ENCODE measurements at places on chromosomes 12 and 14.

- DNase-seq, result peak; percentile 71
These were observed 107.5 kb upstream of the ATF7IP start for GRCh38 chr12:14257734-14258574.

- no peak for DNase-seq
These were observed 56.8 kb downstream of the CDK17 start for GRCh38 chr12:96343347-96343954.

DNA sequence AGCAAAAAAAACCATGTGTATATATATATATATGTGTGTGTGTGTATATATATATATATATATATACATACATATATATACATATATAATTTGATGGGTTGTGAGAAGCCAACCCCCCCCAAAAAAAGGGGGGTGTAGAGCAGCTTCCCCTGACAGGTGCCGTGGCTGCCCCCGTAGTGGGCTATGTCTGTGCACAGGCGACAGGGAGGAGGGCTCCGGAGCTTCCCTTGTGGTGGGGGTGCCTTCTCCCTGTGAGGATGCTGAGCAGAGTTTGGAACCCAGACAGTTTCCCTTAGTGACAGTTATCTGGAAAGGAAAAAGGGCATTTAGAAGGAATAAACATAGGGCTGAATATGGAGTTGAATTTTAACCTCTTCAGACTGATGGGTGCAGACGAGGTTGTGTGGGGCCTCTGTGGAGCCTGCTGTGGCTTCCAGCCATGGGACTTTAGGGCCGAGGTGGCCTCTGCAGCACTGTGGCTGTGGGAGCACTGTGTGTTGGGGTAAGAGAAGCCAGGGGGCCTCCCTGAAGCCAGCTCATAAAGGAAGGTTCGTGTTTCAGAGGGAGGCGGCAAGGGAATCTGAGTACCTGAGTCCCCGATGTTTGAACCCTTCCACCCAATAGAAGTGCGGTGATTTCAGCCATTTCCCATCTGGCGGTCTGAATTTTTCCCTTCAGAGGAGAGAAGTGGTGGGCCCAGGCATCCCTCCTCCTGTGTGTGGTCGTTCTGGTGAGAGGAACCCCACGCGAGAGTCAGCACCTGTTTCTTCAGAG, 19.8 kb downstream of the XRCC3 start:
- no peak for DNase-seq

DNA sequence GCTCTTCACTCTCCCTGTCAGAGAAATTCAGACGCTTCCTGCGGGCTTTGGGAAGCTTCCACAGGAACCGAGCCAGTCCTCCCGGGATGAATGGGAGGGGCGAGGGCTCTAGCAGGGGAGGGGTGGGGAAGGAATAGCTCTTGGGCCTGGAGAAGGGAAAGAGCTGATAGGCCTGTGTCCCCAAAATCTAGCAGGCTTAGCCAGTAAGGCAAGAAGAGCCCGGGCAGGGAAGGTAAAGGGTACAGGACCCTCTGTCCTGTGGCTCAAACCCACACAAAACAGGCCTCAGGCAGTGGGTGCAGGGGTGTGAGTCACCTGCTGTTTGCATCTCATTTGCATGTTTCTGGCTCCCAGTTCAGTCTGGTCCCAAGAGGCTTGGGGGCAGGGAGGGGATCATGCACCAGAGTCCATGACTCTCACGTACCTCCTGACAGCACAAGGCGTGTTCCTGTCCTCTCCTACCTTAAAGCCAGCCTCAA, 8.7 kb upstream of the SMUG1 start:
- DNase-seq, result no peak

GRCh38 chr12:25728056-25728595, 175.0 kb upstream of the LMNTD1 start:
- no peak for DNase-seq

DNA sequence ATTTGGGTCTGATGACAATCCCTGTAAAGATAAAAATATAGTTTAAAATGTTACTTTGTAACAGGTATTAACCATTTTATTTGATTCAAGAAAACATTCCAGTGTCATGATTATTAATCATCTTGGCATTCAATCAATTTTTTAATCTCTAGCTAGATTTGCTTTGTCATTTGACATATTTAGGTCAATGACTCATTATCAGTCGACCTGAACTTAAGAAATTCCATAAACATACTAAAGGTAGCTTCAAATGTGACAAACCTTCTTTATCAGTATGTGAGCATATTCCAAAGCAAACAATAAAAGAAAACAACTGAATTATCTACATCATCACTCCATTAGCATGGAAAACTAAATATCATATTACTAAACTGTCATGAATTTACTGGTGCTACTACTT, 50.8 kb upstream of the CDKL1 start:
- no peak for DNase-seq

- no peak for DNase-seq
These were observed 316.4 kb downstream of the NOVA1 start for GRCh38 chr14:26281280-26281998.

DNA sequence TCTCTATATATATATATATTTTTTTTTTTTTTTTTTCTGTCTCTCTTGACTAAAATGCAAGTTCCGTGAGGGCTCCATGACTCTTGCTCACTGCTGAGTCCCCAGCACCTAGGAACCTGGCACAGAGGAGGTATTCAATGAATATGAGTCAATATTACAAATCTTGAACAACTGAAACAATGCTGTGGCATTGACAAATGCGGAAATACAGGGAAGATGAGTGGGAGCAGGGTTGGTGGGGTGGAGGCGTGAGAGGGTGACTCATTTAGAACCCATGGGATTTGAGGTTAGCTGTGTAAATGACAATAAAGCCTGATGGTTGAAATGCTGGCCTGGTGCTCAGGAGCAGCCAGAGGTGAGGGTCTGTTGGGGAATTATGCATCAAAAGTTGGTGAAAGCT, 121.7 kb upstream of the FUT8 start:
- no peak for DNase-seq

GRCh38 chr14:61566537-61567225, 128.6 kb upstream of the HIF1A start:
- DNase-seq, result no peak

DNA sequence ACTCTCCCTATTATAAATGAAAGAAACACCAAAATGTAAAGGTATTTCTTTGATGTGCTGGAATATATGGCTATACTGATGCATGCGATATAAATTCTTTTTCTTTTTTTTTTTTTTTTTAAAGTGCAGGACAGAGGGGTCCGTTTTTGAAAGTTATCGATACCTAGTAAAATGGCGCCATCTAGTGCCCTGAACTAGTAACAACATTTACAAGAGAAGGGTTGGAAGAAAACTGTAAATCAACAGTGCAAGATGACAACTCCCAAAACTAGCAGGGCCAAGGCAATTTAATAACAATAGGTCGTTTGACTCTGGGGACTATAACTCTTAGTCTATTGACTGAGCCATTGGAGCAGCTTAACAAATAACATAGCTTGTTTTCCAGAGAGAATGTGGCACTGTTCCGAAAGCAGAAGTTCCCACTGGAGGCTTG, 137.7 kb downstream of the SPTSSA start:
- DNase-seq, result peak; percentile 6

GRCh38 chr12:32680787-32681186, 1.7 kb downstream of the DNM1L start:
- no peak for DNase-seq

GRCh38 chr14:55701638-55702037, 121.6 kb downstream of the KTN1 start:
- no peak for DNase-seq

All from activated gamma-delta T cell treated with Interleukin-2 at 50 U/mL for 16 hours (primary cell).